Pancreas (tissue), 10 donors: ENCODE measurements at places on chromosomes 7 and 10. TPM values are rescaled to one million over a fixed set of nuclear protein-coding genes. Genes with fewer than 3 reads are reported as not detected.

- no peak for DNase-seq
Observed at GRCh38 chr7:12765431-12766100, 78.1 kb downstream of the ARL4A start.

Gene SPDYE2B
- not detected for total RNA-seq

Gene ADAM22
- total RNA-seq, result 0.65 TPM

DNA sequence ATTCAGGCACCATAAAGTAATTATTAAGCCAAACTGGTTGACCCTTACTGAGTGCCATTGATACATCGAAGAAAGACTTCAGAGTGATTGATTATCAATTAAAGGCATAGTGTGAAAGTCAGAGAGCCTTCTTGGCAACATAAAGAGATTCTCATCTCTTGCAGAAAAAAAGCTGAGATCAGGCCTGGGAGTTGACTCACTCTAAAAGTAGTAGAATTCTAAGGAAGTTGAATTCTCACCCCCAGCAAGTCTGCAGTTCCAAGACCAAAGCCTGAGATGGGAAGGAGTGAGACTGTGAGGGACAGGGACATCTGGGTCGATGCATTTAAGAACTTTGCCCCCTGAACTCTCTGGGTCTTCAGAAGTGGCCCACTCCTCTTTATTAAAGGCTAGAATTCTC lies 21.6 kb upstream of the ERCC6 start:
- no peak for DNase-seq

Gene C7orf33
- not detected for total RNA-seq

Gene PRSS1
- 37,956 TPM for total RNA-seq

GRCh38 chr7:8217200-8218068 lies 44.5 kb downstream of the ICA1 start:
- no peak for DNase-seq

Gene CYP2C18
- total RNA-seq, result 0.52 TPM

Gene ATP6V0A4
- not detected for total RNA-seq

DNA sequence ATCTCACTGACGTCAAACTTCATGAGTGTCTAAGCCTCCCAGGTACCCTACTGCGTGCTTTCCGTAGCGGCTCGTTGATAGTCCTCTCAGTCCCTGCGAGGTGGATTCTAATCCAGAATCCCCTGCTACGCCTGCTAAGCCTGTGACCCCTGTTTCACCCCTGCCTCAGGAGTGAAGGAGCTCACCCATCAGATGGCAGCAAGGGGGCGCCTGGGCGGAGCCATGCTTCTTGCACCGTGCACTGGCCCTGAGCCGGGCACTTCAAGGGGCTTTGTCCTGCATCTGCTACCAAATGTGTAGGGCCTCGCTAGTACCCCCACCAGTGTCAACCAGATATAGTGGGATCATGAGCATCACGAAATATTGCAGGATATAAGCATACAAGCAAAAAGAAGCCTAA lies 918 bp upstream of the STRA8 start:
- no peak for DNase-seq

- DNase-seq, result no peak
Observed at GRCh38 chr10:31157123-31158010, 125.7 kb upstream of the ZNF438 start.

GRCh38 chr7:135775230-135775629 lies 26.6 kb upstream of the FAM180A start:
- no peak for DNase-seq

- DNase-seq, result no peak
Observed at GRCh38 chr10:131354380-131354779, 42.9 kb upstream of the TCERG1L start.

DNA sequence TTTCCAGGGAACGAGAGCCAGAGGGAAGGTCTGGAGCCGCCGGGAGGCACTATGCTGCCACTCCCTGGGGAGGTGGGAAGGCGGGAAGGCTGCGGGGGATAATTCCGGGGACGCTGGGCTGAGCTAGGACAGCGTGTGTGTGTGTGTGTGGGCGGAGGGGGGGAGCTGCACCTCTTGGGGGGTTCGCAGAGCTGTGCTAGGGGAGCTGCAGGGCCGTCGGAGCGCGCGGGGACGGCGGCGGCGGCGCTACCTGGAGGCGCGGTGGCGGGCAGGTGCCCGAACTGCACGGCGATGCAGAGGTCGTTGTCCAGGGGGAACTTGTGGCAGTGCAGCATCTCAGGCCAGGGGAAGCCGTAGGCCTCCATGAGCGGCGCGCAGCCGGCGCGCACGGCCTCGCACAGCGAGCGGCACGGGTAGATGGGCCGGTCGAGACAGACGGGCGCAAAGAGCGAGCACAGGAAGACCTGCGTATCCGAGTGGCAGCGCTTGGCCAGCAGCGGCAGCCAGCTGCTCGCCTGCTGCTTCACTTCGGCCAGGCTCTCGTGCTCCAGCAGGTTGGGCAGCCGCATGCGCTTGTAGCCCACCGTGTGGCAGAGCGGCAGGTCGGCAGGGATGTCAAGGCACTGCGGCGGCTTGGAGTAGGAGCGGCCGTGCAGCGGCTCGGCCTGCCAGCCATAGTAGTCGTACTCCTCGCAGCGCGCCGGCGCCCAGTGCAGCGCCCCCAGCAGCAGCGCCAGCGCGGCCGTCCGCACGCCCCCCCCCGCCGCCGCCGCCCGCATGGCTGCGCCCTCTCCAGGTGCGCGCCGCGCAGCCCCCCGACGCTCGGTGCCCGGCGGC lies 526 bp downstream of the SFRP5 start:
- peak; percentile 57 for DNase-seq

Gene TMEM273
- total RNA-seq, result 0.91 TPM

DNA sequence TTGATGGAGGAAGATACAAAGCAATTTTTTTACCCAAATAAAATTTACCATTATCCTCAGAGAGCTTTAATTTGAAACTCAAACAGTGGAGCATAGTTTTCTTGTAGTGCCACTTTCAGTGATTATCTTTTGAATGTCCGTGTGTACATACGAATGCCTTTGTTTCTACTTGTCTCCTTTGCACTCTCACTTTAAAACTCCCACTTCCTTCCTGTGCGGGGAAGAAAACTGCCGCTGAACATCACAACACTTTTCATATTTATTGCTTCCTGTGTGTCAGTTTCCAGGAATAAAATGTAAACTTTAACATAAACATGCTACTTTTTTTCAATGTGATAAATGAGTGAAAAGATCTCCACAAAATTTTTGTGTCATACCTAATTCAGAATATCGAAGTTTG lies 102.4 kb downstream of the SEMA3A start:
- no peak for DNase-seq

DNA sequence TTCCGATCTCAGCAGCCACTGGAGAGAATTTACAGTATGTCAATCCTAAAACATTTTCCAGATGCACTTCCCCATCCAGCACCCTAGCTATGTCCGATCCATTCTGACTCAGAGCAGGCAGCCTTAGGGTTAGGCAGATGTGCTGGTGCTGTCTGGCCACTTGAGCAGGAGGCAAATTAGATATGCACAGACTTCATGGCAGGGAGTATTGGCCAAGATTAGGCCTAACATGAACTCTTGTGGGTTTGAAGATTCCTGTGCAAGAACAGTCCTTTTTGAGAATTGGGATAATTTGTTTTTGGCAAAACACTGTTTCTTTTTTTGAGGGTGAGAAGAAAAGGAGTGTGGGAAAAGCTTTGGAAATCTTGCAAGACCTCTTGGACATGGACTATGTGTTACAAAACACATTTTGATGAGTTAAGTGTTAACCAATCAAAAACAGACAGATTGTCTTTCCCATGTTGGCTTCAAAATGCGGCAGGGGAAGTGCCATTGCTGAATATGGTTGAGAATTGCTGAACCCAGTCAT lies 218.6 kb upstream of the INHBA start:
- DNase-seq, result no peak

- DNase-seq, result no peak
Observed at GRCh38 chr7:81491573-81491972, 278.3 kb downstream of the HGF start.

DNA sequence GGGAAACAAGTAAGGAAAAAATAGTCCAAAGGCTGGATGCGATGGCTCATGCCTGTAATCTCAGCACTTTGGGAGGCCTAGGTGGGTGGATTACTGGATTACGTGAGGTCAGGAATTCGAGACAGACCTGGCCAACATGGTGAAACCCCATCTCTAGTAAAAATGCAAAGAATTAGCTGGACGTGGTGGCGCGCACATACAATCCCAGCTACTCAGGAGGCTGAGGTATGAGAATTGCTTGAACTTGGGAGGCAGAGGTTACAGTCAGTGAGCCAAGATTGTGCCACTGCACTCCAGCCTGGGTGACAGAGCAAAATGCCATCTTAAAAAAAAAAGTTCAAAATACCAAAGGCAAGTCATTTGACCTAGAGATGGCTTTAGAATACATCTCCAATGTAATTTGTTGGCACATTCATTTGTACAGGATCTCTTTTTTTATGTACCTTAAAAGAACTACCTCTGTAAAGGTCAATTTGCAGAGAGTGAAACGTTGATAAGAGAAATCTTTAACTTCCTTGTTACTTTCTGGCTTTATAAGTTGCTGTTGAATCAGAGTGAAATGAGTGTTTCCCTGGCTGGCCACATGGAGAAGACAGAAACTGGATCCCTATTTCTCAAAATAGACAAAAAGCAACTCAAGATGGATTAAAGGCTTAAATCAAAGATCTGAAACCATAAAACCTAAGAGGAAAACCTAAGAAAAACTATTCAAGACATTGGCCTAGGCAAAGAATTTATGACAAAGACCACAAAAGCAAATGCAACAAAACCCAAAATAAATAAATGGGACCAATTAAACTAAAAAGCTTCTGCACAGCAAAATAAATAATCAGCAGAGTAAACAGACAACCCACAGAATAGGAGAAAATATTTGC lies 260.7 kb downstream of the KLF6 start:
- no peak for DNase-seq

GRCh38 chr10:28571265-28571664 lies 38.3 kb downstream of the WAC start:
- DNase-seq, result no peak

- DNase-seq, result no peak
Observed at GRCh38 chr10:10730471-10731043, 287.1 kb upstream of the CELF2 start.

GRCh38 chr7:8724080-8724718 lies 290.8 kb downstream of the NXPH1 start:
- peak; percentile 62 for DNase-seq

- no peak for DNase-seq
Observed at GRCh38 chr7:116307253-116307652, 96.9 kb downstream of the TES start.

Gene C10orf90
- 0.47 TPM for total RNA-seq

Gene GPR26
- not detected for total RNA-seq

- DNase-seq, result no peak
Observed at GRCh38 chr7:37759526-37759925, 76.0 kb downstream of the GPR141 start.

Gene SRRM3
- total RNA-seq, result 1.3 TPM

- DNase-seq, result peak; percentile 7
Observed at GRCh38 chr7:27185013-27185853, at the start of gene HOXA11. Gene HOXA11, minus strand, starts transcription at chr7:27185232. Its CDS starts 88 bp downstream, at chr7:27185144.

Gene ZEB1
- total RNA-seq, result 21.6 TPM

GRCh38 chr7:117051808-117052207 lies 98.5 kb downstream of the ST7 start:
- DNase-seq, result no peak
